ENCODE measurements at places on chromosomes 6 and 20. TPM values are rescaled to one million over a fixed set of nuclear protein-coding genes. Genes with fewer than 3 reads are reported as not detected.

DNA sequence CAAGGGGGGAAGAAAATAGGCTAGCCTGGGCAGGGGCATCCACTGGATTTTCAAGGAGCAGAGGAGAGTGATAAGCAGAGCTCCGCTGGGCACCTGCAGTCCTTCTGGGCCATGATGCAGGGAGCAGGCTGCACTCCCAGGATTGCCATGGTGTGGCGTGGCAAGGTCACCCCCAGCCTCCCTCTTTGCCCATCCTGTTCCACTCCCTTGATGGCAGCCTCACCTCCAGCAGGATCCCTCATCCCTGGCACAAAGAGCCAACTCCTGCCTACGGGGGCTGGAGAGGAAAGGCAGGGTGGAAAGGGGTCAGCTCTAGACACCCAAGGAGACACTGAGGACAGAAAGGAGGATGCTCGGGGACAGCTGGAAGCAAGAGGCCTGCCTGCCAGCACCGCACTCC, 22.4 kb upstream of the MYMX start:
- no peak for DNase-seq
- H3K4me1 ChIP-seq: no peaks in the 10 kb centered on the region
- H3K36me3 ChIP-seq: no peaks in the 10 kb centered on the region
- no peak overlapping the region for H3K27ac ChIP-seq
- H3K27me3 ChIP-seq: no peaks in the 10 kb centered on the region

- DNase-seq: no peak
- no peaks in the 10 kb centered on the region for H3K27me3 ChIP-seq
- H3K27ac ChIP-seq: no peak overlapping the region
- H3K36me3 ChIP-seq: no peaks in the 10 kb centered on the region
- H3K4me1 ChIP-seq: peaks cover 12% of the 10 kb centered on the region
- H3K4me3 ChIP-seq: no peak overlapping the region
Observed at GRCh38 chr6:89048985-89049384, 31.6 kb upstream of the PNRC1 start.

DNA sequence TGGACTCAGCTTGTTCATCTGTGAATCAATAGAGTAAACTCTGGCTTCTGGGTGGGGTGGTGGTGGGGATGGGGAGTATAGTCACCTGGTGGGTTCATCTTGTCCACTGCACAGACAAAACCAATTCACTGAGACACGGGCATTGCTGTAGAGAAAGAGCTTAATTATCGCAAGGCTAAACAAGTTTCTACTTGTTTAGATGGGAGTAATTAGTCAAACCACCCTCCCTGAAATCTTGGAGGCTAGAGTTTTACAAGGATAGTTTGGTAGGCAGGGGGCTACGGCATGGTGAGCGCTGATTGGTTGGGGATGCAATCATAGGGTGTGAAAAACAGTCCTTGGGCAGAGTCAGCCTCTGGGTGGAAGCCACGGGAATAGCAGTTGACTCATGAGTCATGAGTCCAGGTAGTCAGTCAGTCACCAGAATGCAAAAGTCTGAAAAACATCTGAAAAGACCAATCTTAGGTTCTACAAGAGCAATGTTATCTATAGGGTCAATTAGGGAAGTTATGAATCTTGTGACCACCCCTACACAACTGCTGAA, 77.8 kb downstream of the STMND1 start:
- no peaks in the 10 kb centered on the region for H3K27me3 ChIP-seq
- no peak for DNase-seq
- no peak overlapping the region for H3K27ac ChIP-seq
- no peaks in the 10 kb centered on the region for H3K36me3 ChIP-seq
- H3K4me3 ChIP-seq: no peak overlapping the region

DNA sequence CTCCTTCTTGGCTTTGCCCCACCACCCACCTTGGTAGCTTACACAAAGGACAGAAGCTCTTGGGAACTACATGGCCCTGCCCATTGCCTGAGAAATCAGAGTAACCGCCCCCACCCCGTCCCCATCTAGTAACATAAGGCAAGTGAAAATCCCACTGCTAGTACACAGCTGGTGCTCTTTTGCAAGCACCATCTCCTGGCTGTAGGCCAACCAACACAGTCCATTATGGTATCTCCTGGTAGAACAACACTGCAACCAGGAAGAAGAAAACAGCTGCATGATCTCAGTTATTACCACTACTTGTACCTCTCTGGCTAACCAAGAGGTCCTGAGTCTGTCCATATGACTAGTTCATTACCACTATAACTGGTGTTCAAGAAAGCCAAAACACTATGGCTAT, 841.1 kb upstream of the MANEA start:
- no peak for DNase-seq
- H3K27me3 ChIP-seq: no peaks in the 10 kb centered on the region
- H3K4me3 ChIP-seq: no peak overlapping the region
- H3K27ac ChIP-seq: no peak overlapping the region
- no peaks in the 10 kb centered on the region for H3K4me1 ChIP-seq

DNA sequence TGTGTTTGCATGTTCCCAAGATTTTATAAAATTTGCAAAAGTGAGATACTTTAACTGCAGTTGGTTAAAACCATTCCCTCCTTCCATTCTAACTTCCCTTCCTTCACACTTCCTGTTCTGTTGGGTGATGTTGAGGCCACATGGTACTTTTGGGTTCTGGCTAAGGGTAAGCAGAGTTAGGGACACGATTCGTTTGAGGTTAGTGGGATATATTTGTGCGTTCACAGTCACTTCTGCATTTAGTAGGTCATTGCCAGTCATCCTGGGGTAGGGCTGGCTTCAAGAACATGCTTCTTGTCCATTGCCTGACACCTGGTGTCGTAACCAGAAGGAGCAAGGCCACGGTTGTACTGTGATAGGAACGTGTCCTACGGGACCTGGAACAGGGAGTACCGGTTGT, 340.1 kb downstream of the ZFAND3 start:
- H3K4me3 ChIP-seq: no peak overlapping the region
- H3K4me1 ChIP-seq: peaks cover 9% of the 10 kb centered on the region

DNA sequence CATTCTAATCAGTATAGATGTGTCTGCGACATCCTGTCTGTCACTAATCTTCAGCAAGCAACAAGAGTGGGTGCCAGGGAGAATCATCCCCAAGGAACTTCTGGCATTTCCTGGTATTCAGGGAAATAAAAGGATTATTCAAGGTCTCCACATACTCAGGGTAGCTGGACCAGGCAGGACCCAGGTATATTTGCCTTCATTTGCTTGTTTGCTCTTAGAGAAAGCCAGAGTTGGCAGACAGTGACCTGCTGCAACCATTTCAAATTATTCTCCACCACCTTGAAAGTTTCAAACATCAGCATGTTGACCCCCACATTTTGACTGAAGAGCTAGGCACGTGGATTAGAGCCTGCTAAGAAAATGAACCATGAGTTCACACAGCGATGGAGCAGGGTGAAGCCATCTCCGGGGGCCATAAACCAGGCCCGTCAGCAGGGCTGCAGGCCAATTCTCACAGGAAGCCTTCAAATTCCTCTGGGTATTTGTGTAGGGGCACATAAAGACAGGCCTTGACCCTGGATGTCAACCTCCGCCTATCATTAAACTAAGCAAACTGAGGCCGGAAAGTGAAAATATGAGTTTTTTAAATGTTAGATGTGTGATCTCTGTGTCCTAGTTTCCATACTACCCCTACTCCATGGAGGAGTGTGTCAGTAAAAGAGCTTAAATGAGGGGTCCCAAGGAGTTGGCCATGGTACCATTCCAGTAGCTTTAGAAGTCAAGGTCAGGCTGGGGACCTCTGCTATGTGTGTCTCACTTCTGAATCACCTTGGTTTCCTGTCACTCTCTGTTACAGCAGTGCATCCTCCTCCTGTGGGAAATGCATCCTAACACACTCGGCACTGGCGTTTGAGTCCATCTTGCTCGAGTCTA, 32.9 kb downstream of the TRAM2 start:
- no peaks in the 10 kb centered on the region for H3K27me3 ChIP-seq
- no peak overlapping the region for H3K4me3 ChIP-seq
- no peak for DNase-seq
- H3K36me3 ChIP-seq: peaks cover 13% of the 10 kb centered on the region
- peaks cover 48% of the 10 kb centered on the region for H3K4me1 ChIP-seq

DNA sequence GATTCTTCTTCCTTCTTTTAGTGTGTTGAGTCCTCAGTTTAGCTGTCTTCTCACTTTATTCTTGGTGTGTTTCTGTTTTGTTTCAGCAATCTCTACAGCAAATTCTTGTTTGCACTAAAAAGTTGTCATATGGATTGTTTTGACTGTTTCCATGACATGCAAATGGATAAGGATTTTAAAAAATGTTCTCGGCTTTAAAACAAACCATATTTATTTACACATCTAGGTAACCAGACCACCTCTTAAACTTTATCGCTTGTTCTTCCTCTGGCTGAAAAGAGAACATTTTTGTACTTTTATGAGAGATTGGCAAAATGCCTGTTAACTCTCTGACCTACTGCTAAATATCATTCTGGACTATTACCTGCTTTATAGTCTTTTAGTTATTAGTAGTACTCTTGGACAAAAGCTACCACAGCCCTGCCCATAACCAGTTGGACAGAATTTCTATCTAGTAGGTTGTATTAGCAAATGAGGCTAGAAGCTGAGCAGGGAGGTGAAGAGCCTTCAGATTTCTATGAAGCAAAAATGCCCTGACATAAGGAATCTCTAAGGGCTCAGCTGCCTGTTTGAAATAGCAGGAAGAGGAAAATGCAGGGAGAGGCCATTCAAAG, 268.3 kb downstream of the CD109 start:
- no peaks in the 10 kb centered on the region for H3K36me3 ChIP-seq
- no peaks in the 10 kb centered on the region for H3K4me1 ChIP-seq
- no peak overlapping the region for H3K27ac ChIP-seq
- H3K4me3 ChIP-seq: no peak overlapping the region
- no peaks in the 10 kb centered on the region for H3K27me3 ChIP-seq

- no peaks in the 10 kb centered on the region for H3K36me3 ChIP-seq
- DNase-seq: peak; percentile 44
- no peaks in the 10 kb centered on the region for H3K27me3 ChIP-seq
- no peak overlapping the region for H3K27ac ChIP-seq
- H3K4me1 ChIP-seq: peaks cover 3% of the 10 kb centered on the region
- no peak overlapping the region for H3K4me3 ChIP-seq
Observed at GRCh38 chr6:81570681-81571080, 181.8 kb downstream of the TENT5A start.

DNA sequence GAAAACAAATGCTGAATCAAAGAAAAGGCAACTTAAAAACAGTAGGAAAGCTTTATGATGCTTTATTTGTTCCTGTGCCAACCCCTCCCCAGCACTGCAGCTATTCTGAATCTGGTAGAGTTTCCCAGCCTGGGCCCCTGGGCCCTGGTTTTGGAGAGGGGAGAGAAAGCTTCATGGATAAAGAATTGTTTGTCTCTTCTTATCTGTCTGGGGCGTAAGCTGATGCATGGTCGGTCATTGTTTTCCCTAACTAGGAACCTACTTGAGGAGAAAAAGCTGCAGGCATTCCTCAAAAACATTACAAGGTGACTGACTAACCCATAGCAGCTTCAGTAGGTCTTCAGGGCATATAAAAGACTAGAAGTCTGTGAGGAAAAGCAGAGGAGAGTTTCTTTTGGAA, 758.1 kb upstream of the EPHA7 start:
- no peaks in the 10 kb centered on the region for H3K4me1 ChIP-seq
- H3K36me3 ChIP-seq: no peaks in the 10 kb centered on the region
- DNase-seq: no peak
- H3K4me3 ChIP-seq: no peak overlapping the region
- H3K27ac ChIP-seq: no peak overlapping the region

DNA sequence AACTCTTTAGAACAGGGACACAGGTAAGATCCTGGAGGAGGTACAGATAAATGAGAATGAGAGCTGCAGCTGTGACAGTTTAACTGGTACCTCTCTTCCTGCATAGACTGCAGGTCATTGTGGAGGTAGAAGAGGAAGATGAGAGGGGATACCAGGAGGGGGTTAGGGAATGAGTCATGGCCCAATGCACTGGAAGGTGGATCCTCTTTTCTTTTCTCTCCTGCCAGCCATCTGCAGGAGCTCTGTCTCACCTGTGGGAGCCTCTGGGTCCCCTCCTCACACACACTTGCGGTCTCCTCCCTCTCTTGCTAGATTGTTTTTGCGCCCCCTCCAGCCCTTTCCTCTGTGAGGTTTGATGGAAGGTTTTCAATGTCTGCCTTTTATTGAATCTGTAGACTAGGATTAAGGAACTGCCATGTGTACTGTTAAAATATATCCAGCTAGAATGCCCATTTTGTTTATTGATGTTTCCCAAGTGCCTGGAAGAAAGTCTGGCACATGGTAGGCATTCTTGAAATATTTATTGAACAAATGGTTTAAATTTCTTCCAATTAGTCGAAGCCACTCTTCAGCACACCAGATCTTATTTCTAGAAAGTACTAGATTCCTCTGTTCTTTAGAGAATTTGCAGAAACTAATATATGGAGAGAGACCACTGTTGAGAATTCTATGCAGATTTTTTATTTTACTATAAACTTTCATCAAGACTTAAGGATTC, 13.0 kb downstream of the C6orf163 start:
- H3K4me3 ChIP-seq: no peak overlapping the region
- no peaks in the 10 kb centered on the region for H3K27me3 ChIP-seq
- no peak overlapping the region for H3K27ac ChIP-seq
- DNase-seq: no peak
- H3K4me1 ChIP-seq: no peaks in the 10 kb centered on the region
- H3K36me3 ChIP-seq: no peaks in the 10 kb centered on the region

DNA sequence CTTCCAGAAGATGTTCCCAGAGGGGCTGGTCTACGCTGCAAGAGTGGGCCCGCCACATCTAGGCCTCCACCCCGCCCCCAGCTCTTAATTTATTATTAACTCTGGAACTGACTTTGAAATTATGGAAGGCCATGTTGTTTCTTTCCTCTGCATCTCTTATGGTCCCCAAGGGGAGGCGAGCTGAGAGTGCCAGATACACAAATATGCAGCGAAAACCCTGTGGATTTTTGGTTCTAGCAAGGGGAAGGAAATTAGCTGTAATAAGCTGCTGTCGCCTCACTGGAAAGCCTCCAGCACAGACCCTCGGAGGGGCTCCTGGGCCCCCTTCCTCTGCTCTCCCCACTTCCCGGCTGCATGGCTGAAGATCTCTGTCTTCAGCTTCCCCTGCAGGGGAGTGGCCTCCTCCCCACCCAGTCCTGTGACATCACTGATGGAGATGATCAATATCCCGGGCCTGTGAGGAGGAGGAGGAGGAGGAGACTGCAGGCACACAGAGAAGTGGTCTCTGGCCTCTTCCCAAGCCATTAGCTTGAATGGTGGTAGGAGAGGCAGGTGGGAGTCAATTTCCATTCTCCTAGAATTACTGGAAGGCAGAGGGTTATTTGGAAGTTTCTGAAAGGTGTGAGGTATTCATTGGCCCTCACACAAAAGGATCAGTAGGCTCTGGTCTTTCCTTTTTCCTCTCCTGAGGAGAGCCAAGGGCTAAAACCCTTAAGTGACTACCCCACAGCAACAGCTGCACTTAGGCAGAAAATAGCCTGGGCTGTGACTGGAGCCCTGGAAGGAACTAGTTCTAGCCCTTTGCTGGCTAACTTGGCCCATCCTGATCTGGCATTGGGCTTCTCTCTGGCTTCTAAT, 39.7 kb upstream of the CCDC167 start:
- peaks cover 55% of the 10 kb centered on the region for H3K27me3 ChIP-seq
- no peak for DNase-seq
- no peak overlapping the region for H3K4me3 ChIP-seq
- H3K36me3 ChIP-seq: no peaks in the 10 kb centered on the region
- peaks cover 5% of the 10 kb centered on the region for H3K4me1 ChIP-seq
- no peak overlapping the region for H3K27ac ChIP-seq

The PARD6B gene
- 10.9 TPM for polyA plus RNA-seq

The ACTL10 gene
- 1.4 TPM for polyA plus RNA-seq

The TRAPPC3L gene
- 0.18 TPM for polyA plus RNA-seq

The RREB1 gene
- polyA plus RNA-seq: 33.8 TPM

The HAO1 gene
- not detected for polyA plus RNA-seq

The ANKEF1 gene
- polyA plus RNA-seq: 6.9 TPM

The EYS gene
- polyA plus RNA-seq: 0.76 TPM

The WRNIP1 gene
- 40.4 TPM for polyA plus RNA-seq

The GUCA1A gene
- 0.49 TPM for polyA plus RNA-seq

The MUC21 gene
- polyA plus RNA-seq: not detected

The MROH8 gene
- 3.6 TPM for polyA plus RNA-seq

The ADIG gene
- polyA plus RNA-seq: not detected

The SYNDIG1 gene
- 2.0 TPM for polyA plus RNA-seq

The TNFRSF6B gene
- polyA plus RNA-seq: 1.9 TPM

Measured in large intestine (tissue), 12 donors.